Lower lobe of right lung (tissue), 2 donors: ENCODE measurements at places on chromosomes 7 and 10. TPM values are rescaled to one million over a fixed set of nuclear protein-coding genes. Genes with fewer than 3 reads are reported as not detected.

FEZF1 gene
- not detected for total RNA-seq

AGK gene
- 19.8 TPM for total RNA-seq

DNA sequence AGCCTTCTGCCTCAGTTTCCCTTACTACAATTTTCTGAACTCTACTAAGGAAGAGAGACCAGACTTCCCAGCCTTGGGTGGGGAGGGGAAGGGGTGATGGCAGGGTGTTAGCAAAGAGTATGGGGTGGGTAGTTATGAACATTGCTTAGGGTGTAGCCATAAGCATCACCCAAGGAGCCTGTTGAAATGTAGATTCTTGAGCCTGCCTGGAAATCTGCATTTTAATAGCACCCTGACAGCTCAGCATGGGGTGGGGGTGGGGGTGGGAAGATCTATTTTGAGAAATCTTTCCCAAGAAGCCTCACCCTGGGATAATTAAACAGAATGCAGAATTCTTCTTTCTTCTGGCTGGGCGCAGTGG is 164.8 kb downstream of the NRF1 start:
- DNase-seq: no peak

DNA sequence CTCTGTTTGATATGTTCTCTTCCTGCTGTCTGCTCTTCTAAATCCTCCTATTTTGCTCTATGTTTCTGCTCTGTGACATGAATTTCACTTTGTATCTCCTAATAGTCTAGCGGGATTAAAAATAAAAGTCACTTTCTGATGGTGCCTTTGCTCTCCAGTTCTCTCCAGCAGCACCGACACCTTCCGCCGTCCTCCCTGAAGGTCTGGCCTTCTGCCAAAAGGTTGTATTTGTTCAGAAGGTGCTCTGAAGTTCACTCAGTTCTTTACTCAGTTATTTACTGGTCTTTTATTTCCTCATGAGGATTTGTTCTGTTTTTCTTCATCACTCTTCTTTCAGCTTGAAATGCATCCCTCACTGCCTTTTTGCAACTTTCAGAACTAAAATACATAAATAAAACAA is 11.2 kb upstream of the EPHA1 start:
- no peak for DNase-seq

DNA sequence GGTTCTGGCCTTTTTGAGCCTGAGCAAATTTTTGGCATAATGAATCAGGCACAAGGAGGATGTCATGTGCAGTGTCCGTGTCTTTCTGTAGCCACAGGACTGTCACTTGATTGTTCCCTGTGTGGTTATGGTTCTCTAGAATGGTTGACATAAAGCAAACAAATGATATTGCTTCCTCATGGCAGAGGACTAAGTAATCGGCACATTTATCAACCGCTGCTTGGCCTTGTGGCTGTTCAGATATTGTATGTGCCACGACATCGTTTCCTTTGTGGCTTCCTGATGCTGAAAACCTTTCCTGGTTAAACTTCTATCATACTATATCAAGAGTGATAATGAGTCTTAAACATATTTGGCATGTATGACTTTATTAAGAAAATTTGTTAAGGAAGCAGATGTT is 598.8 kb downstream of the SUGCT start:
- no peak for DNase-seq

GRCh38 chr7:154628556-154628955 is 374.4 kb downstream of the PAXIP1 start:
- no peak for DNase-seq
